HT1080 (cell line): ENCODE measurements at places on chromosomes 12 and 14. TPM values are rescaled to one million over a fixed set of nuclear protein-coding genes. Genes with fewer than 3 reads are reported as not detected.

GRCh38 chr14:94292872-94293577 lies at the start of gene SERPINA10:
Gene SERPINA10, minus strand, starts transcription at chr14:94293268. Its CDS starts 2,675 bp downstream, at chr14:94290593.
- DNase-seq = no peak

- DNase-seq = no peak
Measured at GRCh38 chr14:59704054-59704645, 127.5 kb upstream of the CCDC175 start.

GRCh38 chr12:93921521-93921920 lies 226.9 kb upstream of the PLXNC1 start:
- DNase-seq = no peak

- DNase-seq = no peak
Measured at GRCh38 chr12:47900131-47901062, 4.4 kb downstream of the VDR start.

DNA sequence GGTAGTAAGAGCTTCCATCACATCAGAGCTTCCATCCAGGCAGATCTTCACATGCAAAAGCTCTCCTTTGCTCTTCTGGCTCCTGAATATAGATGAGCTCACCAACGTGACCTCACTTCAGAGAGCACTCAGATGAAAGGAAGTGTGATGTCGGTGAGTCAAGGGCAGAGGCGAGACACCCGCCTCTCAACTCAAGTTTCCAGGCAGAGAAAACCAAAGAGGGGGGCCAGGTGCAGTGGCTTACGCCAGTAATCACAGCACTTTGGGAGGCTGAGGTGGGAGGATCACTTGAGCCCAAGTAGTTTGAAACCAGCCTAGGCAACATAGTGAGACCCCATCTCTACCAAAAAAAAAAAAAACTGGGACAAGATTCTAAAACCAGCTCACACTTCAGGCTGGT lies 126.9 kb downstream of the DUSP6 start:
- peak; percentile 96 for DNase-seq

DNA sequence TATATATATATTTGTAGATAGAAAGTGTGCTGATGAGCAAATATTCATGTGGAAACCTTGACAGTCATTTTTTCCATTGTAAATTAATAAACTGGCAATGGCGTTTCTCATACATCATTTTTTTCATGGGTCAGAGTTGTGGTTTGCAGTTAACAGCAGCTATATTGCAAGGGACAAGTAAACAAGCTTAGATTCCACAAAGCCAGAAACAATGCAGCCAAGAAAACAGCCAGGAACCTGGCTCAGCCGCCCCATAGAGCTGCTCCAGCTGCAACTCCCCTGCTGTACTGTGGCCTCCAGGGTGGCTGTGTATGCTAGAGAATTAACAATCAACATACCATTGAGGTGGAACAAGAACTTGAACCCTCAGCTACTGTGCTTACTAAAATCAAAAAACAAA lies 298.2 kb downstream of the TMEM132D start:
- no peak for DNase-seq

DNA sequence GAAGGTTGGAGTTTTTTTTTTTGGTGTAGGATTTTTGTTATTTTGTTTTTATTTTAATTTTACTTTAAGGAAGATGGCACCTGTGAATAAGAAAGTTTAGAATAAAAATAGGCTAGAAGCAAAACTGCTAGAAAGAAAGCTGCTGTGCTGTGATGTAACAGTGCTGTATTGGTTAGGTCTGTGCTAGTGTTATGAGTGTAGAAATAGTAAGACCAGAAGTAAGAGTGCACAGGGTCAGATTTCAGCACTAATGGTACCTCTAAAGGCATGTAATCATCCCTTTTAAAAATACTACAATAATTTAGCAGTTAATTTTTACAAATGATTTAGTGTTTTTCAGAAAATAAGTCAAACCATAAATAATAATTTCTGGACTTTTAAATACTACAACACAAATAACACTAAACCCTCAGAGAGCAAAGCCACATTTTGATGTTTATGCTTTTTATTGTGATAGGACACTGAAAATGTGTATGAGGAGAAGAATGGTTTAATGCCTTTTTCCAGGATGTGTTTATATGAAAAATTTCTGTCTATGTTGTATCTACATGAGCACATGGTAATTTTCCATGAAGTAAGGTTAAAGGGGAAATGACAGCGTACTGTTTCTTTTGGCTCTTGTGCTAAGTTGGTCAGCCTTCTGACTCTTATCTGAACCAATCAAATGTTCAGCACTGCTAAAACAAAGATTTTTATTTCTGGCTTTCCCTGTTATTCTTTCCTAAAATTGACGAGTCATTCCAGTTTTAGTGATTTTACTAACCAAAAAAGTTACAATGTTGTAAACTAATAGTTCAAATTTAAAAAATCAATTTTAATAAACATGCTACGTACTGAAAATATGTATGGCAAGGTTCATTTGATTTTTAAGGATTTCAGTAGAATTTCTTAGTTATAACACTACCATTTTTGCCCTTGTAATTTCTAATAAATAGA lies 96.1 kb downstream of the PPHLN1 start:
- DNase-seq = peak; percentile 31

DNA sequence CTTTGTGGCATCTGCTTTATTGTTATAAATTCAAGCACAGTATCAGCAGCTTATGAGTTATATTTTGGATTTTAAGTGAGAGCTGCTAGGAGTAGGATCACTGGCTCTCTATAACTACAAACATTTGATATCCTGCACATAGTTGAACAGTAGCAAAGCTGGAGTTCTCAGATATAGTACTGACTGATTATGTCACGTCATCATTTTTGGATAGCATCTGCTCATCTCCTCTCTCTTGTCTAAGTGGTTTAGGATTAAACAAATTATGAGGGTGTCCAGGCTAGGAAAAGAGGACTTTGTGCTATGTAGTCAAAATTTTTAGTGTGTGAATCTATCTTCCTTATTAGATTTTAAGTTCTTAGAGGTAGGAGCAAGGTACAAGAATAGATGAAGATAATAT lies 18.4 kb downstream of the PPP4R4 start:
- no peak for DNase-seq

DNA sequence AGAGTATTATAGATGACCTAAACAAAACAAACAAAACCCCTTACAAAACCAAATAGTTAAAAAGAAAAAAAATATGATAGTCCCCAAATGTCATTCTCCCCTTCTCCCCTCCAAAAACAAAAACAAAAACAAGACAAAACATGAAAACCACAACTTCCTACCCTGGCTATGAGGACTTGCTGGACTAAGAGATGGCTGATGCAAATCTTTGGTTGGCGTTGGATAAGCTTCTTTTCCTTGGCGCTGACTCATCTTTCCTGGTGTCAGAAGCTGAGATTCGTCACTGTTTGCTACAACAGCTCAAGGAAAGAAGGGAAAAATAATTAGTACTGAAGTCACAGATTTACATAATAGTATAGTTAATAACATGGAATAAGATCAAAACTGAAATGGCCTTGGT lies 102.5 kb upstream of the BBS10 start:
- DNase-seq = peak; percentile 89

- no peak for DNase-seq
Measured at GRCh38 chr12:11853126-11853525, 203.7 kb downstream of the ETV6 start.

DNA sequence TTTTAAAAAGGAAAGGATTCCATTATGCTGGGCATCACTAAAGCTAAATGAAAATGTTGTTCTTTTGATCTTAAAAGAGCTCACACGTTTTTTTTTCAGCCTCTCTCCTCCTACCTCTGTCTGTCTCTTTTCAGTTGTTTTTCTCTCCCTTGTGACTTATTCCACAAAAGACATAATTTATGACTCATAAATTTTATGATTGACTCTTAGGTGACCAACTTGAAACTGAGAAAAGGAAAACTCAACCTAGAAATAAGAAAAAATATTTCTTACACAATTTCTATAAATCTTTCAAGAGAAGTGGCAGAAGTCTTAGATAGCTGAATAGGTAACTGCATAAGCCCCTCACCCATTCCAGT lies 227.7 kb upstream of the DDHD1 start:
- DNase-seq = no peak

DNA sequence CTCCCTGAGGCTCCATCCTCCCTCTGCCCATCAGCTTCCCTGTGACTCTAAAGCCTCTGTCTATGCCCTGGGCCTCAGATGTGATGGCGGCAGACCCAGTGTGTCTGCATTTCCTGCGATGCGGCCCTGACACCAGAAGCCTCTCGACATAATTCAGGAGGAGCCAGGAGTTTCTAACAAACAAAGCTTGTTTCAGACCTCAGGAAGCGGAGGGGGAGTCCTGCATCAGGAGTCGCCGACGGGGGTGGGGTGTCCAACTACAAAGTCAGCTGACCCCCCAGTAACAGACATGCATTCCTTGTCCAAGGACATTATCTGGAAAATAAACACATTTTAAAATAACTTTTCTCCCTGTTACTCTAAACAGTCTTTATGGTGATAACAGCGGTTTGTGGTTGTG lies 167.5 kb downstream of the DPF3 start:
- no peak for DNase-seq

GRCh38 chr12:88241862-88242570 lies 99.9 kb downstream of the TMTC3 start:
- peak; percentile 97 for DNase-seq

DNA sequence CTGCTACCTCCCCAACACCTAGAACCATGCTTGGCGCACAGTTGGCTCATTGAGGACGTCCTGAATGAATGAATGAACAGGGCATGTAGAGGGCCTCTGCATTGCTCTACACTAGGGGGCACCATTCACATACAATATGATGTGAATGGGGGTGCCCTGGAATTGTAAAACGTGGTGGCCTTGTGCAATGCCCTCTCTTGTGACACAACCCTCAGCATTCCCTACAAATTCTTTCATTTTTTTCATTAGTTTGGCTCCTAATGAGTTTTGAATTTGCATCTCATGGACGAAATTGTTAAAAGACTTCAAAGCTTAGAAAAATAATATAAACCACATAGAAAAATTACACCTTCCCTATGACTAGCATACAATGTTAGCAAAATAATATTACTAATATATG lies 2.3 kb upstream of the DIO2 start:
- peak; percentile 60 for DNase-seq

- no peak for DNase-seq
Measured at GRCh38 chr14:51784466-51784865, 75.9 kb upstream of the GNG2 start.

DNA sequence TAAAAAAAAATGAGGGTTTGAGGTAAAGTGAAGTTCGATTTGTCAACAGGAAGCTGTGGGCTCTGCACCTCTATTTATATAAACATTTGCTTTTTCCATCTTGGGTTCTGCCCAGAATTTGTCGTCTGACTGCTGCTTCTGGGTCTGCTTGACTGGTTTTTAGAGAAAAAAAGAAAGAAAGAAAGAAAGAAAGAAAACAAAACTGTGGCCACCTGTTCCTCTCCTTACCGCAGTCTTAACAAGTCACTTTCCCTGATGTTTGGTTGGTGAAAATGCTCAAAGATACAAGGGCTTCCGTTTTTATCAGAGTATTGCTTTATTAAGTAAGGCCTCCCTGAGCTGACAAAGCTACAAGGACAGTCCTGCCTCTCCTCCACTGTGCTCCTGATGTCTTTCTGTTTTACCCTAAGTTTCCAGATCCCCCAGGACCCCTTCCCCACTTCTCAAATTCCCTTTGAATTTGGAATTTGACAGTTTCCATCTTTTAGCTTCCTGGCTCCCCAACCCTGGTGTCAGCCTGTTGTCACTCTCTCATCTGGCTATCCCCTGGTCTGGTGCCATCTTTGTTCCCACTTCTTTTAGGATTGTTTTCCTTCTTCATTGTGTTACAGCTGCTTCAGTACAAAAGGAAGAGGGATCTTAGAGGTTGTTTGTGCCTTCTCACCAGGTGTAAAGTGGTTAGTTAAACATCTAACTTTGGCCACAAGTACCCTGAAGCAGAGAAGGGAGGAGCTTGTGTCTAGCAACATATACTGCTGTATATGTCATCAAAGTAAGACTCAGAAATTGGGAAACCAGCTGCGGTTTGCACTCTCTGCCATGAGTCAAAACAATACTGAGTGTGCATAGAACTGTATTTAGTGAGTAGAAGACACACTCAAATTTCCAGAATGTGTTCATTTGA lies 18.0 kb downstream of the MFAP5 start:
- no peak for DNase-seq

DNA sequence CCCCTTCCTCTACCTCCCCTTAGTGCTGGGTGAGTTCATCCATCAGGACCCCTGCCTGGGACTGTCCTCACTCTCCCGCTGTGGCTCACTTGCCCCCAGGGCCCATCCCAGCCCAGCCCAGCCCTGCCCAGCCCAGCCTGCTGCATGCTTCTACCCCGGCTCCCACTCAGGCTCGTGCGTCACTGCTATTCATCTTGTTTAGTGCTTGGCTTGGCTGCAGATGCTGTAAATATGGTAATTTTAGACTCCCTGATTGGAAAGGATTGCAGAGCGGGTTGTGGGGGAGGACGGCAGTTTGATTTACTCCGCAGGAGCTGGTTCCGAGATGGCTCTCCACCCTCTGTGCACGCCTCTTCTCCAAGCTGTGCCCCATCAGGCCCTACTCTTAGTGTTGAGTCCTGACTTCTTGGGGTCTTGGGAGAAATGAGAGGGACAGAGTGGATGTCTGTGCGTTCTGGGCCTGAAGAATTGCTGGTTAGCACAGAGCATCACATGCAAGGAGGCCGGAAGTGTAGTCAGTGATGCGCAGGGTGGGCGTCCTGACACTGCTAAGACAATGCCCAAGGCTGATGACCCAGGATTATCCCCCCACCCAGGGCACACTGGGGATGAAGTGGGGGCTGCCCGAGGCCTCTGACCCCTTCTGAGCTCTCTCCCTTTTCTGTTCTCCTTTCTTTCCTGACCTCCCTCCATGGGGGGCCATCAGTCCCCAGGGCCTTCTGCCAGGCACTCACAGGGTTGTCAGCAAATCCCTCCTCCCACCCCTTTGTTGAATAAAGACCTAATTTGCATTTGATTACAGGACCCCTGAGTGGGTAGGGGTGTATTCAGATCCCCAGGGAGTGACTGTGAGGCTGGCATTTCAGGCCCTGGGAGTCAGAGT lies 244.4 kb downstream of the ZFP36L1 start:
- no peak for DNase-seq

DNA sequence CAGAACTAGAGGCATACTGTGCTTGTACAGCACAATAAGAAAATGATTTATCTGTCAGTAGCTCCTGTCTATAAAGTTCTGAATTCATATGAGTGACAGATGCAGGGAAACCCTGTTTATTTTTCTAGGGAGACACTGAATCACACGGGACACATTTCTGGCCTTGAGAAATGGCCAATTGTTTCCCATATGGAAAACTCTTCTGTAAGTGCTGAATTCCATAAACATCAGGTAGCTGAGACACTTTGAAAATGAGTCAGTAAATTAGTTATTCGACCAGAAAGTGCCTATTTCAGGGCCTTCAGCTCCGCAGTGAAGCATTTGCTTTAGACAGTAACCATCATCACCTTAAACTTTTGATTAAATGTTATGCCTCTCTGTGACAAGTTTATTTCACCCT lies 184.4 kb downstream of the TMEM132D start:
- peak; percentile 50 for DNase-seq

GRCh38 chr14:20603813-20604690 lies 12.9 kb upstream of the RNASE12 start:
- DNase-seq = no peak

- peak; percentile 85 for DNase-seq
Measured at GRCh38 chr14:89773644-89774316, 180.8 kb downstream of the EFCAB11 start.

- DNase-seq = no peak
Measured at GRCh38 chr14:103393070-103393469, 7.9 kb downstream of the MARK3 start.

The CFAP54 gene
- total RNA-seq = 0.63 and 5.3 TPM in 2 replicates

The LRRIQ1 gene
- 0.06 TPM in 1 of 2 replicates, not detected in the other for total RNA-seq

The RHEBL1 gene
- total RNA-seq = 5.1 and 5.2 TPM in 2 replicates

The CACNA2D4 gene
- 35.2 and 44.0 TPM in 2 replicates for total RNA-seq

The KLRC2 gene
- not detected in 2 replicates for total RNA-seq

The LPCAT3 gene
- 8.0 and 9.6 TPM in 2 replicates for total RNA-seq

The ACSM4 gene
- total RNA-seq = not detected in 2 replicates

The INSM2 gene
- total RNA-seq = 0.02 TPM in 1 of 2 replicates, not detected in the other

The GPHN gene
- 11.6 and 13.4 TPM in 2 replicates for total RNA-seq

The ACOT6 gene
- total RNA-seq = not detected in 2 replicates
